Memory B cell (primary cell): ENCODE measurements at places on chromosomes 13 and 19.
A peak's percentile ranks its signal among the peaks of the same experiment; 100 is the strongest.

GRCh38 chr19:15463861-15464371, 428 bp downstream of the RASAL3 start:
- DNase-seq: peak; percentile 54

- no peak for DNase-seq
These were observed 43.2 kb downstream of the N4BP2L2 start for GRCh38 chr13:32495429-32495828.

GRCh38 chr13:113796964-113797676, 38.1 kb downstream of the TMEM255B start:
- no peak for DNase-seq

DNA sequence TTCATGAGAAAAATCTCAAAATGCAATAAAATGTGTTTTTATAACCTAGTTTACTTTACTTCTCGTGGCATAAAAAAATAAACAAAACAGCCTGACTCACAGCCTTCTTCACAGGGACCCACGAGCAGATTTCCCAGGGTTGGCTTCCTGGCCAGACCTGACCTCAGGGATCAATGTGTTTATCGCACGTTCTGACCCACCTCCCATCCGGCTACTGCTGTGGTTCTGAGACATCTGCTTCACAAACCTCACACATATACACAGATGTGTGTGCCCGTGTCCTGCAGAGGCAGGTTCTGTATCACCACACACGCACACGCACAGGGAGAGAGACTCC, 118.3 kb downstream of the COL4A2 start:
- DNase-seq: no peak

GRCh38 chr19:29845574-29846176, 33.9 kb downstream of the CCNE1 start:
- no peak for DNase-seq

DNA sequence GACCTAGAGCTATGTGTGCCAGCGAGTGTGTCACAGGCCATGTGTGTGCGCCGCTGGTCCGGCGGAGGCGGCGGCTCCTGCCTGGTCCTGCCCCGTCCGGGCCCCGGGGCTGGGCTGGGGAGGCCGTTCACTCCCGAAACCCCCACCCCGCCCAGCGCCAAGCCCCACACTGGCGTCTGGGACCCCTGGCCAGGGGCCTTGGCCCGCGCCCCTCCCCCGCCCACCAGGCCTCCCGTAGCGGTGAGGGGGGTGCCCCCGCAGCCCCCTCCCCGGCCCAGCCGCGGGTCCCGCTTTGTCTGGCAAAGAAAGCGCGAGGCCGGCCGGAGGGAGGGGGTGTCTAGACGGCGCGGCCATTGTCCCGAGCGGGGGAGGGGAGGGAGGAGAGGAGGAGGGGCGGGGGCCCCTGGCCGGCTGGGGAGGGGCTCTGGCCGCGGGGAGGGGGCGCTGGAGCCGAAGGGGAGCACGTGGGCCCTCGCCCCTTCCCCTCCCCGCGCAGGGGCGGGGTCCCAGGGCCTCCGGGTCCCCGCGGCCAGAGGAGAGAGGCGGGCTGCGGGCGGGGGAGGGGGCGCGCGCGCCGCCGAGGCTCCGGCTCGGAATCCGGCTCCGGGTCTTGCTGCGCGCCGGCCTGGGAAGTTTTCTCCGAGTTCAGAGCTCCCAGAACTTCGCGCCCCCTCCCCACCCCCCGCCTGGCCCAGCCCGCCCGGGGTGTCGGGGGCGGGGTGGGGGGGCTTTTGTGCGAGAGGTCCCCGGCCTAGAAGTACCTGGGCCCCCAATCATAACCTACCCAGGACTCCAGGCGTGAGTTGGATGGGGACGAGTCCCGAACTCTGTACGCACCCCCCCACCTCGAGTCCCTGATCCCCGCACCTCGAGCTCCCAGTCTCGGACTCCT, 888 bp downstream of the NOTCH3 start:
- no peak for DNase-seq

DNA sequence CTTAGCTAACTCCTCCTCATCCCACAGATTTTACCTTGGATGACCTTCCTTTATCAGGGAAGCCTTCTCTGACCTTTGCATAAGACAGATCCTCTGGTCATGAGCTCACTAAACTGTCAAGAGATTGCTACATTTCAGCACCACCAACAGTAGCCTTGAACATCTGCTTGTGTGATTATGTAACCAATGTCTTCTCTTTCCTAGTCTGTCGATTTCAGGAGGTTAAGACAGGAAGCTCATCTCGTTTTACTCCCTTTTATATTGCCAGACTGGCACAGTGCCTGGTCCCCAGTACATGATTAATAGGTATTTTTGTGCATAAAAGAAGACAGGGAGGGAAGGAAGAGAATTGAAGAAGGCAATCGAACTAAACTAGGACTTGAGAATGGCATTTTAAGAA, 1697.7 kb downstream of the EFNB2 start:
- DNase-seq: no peak

DNA sequence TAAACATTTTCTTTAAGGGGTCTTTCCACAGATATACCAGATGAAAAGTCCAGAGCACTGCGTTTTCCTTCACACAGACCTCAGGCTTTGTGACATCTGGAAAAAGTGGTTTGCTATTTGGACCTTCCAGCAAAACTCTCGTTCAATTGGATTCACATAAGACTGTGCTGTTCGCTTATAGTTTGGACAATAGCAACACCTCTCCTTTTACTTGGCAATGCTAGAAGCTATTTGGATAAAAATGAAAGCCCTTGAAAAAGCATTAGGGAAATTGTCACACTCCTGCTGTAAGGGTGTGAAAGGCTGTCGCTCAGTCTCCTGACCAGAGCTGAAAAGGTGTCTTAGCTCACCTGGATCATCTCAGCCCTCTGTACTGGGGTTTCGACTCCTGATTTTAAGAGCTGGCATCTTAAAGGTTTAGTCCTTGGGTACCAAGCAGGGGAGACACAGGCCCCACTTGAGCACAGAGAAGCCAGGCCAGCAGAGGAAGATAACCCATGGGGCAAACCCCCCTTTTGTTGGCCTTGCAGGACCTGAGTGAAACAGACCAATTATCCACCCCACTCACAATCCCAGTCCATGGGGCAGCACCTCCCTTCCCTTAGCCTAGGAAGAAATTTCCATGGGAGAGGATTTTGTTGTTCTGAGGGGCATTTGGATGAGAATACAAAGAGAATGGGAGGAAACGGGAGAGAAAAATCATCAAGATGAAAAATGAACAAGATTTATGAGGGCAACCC, 257.6 kb downstream of the DLEU7 start:
- no peak for DNase-seq

DNA sequence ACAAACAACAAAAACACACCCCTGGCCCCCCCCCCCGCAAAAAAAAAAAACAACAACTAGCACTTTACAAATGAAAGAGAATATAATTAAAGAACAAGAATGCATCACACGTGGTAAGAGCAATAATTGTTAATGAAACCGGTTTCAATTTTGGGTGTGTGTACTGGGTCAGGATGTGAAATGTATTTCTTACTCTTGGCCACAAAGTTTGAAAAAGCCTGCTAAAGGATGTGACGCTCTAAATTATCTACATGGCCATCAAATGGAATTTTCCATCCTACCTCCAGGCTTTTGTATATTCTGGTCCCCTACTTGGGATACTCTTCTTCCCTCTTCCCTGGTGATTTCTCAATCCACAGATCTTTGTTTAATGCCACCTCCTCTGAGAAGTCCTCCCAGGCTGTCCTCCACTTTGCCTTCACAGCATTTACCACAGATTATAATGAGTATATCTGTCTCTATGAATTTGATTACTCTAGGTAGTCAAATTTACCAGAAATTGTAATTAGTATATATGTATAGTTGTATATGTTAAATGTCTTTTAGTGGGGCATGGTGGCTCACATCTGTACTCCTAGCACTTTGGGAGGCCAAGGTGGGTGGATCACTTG, 2.1 kb downstream of the SARS2 start:
- DNase-seq: no peak

DNA sequence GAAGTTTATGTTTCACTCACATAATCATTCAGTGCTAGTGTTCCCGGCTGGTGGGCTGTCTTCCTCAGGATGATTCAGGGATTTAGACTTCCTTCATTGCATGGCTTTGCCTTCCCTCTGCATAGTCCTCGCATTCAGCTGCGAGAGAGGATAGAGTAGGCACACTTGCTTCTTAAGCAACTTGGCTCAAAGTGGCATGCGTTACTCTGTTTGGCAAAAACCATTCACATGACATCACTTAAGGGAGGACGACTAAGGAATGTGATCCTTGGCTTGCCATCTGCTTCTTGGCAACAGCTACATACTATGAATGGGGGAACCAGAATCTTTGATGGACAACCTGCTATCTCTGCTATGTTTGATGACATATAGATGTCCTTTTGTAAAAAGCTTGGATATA, 359.3 kb downstream of the TDRD3 start:
- DNase-seq: no peak
